ENCODE measurements at places on chromosomes 5 and 9. TPM values are rescaled to one million over a fixed set of nuclear protein-coding genes. Genes with fewer than 3 reads are reported as not detected.
A peak's percentile ranks its signal among the peaks of the same experiment; 100 is the strongest.

SPATA6L gene
- 0.43 TPM for total RNA-seq

- DNase-seq: no peak
These were observed 24.8 kb downstream of the TGFBI start for GRCh38 chr5:136053336-136054141.

- DNase-seq: no peak
These were observed 464.0 kb upstream of the TUSC1 start for GRCh38 chr9:26142201-26142600.

GRCh38 chr5:100306000-100306399 lies 229.2 kb upstream of the FAM174A start:
- DNase-seq: no peak

DNA sequence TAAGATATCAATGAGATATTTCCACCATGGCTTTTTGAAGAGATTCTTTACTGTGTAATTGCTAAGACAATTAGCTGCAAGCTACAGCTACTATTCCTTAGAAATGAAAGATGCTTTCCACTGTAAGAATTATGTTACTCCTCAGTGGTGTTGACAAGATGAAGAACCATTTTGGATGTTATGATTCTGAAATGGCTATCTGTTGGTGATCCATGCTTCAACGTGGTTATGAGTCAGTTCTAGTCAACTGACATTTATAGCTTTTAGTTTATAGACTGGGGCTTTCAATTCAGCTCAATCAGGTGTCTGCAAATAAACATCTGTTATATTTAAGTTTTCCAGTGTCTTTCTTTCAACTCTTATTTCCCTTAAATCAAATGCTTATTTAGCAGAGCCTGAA lies 93.7 kb downstream of the SGCD start:
- no peak for DNase-seq

DNA sequence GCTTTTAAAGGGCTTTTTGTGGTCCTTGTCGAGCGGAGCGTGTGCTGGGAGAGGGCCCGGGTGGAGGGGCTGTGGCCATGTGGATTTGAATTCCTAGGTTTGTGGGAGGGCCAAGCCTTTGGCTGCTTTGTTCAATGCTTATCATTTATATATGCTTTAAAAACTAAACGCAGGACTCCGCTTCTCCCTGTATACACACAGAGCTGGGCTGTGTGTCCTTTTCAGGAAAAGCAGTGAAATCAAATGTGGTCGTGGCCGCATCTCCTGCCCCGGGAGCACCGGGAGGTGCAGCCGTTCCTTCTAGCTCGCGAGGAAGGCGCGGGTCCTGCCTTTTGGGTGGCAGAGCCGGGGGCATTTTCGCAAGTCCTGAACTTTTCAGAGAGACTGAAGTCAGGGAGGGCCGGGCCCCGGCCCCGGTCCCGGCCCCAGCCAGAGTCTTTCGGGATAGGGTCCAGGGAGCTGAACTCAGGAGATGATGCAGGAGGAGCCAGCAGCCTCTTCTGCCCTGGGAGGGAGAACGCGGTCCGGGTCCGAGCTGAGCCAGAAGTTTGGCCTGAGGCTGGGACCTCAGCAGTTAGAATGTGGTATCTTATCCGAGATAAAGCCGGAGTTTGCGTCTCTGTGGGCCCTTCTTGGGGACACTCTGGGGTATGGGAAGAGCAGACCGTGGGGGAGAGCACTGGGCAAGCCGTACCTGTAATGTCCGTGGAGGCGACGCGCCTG lies 158.8 kb downstream of the C9orf152 start:
- DNase-seq: peak; percentile 28

DNA sequence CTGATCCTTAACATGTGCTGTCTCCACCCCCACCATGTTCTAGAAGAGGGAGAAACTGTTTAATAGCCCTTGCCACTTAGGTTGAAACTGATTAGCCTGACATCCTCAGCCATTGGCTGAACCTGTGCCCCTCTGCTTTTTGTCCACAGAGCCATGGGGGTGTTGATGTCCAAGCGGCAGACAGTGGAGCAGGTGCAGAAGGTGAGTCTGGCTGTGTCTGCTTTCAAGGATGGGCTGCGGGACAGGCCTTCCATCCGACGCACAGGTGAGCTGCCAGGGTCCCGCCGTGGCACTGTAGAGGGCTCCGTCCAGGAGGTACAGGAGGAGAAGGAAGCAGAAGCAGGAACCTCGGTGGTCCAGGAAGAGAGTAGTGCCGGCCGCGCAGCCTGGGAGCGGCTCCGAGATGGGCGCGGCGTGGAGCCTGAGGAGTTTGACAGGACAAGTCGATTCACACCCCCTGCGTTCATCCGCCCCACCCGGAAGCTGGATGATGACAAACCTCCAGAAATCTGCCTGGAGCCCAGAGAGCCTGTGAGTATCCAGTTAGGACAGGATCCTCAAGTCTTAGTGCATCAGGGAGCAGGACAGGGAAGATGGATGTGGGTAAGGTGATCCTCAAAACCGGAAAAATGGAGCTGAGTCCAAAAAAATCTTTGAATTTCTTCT lies 13.2 kb downstream of the PHF24 start:
- DNase-seq: no peak

Measured in activated CD4-positive, alpha-beta memory T cell treated with anti-CD3 and anti-CD28 coated beads, Interleukin-2, amount 10 ng/mL, durations not matched to agents 7 days and 5 days (primary cell).